ENCODE measurements at places on chromosomes 3 and 15.

GRCh38 chr3:49006408-49007067 lies 653 bp upstream of the WDR6 start:
- no peak for DNase-seq

GRCh38 chr15:64581408-64581761 lies 121.0 kb downstream of the ZNF609 start:
- no peak for DNase-seq

DNA sequence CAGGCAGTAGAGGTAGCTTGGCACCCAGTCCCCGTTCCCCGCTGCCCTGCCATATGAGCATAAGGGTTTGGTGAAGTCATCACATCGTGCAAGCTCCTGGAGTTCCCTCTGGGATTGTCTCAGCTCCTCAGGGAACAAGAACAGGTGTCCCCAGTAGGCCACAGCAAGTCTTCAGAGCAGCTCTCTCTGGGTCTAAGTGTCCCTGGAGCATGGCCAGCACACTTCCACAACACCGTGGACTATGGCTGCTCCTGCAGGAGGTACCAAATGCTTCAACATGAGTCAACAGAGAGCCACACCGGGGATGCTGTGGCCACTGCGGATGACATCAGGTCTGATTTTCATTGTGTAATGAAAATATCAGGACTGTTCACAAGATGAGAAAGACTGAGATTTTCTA lies 23.1 kb downstream of the ABHD6 start:
- no peak for DNase-seq

DNA sequence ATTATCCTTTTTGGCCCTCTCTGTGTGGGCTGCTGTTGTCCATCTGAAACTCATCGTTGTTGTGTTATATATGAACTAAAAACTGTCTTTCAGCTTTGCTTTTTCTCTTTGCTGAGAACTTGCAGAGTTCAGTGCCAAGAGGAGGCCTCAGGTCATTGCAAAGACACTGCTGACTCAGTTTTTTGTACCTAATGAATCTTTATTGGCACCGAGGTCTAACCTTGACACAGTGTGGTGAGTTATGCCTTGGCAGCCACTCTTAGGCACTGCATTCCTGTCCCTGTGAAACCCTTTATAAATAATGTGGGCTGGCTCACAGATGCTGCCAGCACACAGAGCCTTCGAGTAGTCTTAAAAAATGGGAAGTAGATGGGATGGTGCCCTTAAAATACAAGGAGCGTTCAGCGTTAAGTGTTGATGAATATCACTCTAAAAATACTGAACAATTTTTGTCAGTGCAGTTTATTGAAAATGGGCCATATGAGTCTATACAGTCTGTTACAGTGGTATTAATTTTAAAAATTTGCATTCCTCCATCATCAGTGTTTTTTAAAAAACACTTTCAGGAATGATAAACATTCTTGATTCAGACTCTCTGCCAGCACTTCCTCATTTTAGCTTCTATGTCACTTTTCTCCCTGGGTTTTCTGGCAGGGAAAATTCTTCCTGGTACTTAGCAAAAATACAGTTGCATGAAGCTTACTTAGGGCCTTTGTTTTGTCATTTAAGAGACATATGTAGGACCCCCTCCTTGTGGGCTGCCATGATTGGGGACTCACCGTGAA lies 234.1 kb downstream of the CACNA2D3 start:
- peak; percentile 66 for DNase-seq

- no peak for DNase-seq
Measured at GRCh38 chr3:152436707-152437590, 168.2 kb downstream of the MBNL1 start.

DNA sequence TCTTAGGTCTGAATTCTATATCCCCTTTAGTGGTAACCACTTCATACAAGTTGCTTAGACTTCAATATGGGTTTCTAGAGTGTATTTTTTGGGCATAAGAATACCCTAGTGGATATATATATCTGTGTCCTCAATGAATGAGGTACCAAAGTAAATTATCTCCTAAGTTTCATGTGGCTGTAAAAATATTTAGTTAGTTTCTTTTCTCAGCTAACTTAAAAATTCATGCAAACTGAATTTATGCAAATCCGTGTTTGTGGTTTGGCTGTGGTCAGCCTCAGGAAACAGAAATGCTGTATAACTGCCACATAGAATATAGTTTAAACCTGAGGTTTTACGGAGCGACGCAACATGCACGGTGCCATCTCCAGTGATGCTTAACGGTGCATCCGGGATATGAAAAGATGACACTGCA lies 80.3 kb downstream of the PEX5L start:
- no peak for DNase-seq

DNA sequence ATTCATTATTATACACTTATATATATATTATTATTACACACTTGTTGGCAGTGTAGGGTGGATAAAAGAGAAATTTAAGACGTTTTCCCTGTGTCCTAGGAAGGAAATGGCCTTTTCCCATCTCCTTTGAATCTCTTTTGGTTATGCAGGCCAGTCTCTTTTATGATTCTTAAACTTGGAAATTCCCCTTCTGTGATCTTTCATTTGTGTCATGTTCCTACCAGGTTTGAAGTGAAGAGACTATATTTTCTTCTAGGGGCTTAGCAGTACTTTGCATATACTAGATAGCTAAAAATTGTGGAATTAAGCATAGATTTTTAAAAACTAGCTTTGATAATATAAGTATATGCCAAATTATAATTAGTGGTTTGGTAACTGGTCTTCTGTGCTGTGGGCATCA lies 58.5 kb downstream of the BBX start:
- DNase-seq = no peak

GRCh38 chr15:42111924-42112323 lies 17.6 kb upstream of the PLA2G4D start:
- no peak for DNase-seq

DNA sequence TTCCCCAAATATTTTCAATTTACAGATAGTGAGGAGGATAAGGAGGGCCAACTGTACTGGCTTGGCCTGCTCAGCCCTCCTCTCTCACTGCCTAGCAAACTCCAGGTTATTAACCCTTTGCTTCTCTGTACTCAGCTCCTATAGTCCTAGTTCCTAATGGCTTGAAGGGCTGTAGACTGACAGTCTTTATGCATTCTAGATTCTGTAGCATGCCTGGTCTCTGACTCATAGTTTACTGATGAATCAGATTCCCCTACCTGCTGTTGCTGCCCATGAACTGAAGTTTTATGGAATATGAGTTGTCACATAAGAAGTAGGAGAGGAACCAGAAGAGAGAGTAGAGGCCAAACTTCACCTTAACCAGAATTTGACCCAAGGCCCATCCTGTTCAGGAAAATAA lies 27.1 kb upstream of the MAP3K13 start:
- DNase-seq = no peak

- DNase-seq = no peak
Measured at GRCh38 chr15:67543348-67543718, 830 bp downstream of the MAP2K5 start.

GRCh38 chr3:197353867-197354567 lies 55.6 kb upstream of the DLG1 start:
- DNase-seq = no peak

- DNase-seq = no peak
Measured at GRCh38 chr3:11513817-11514135, 129.9 kb downstream of the VGLL4 start.

DNA sequence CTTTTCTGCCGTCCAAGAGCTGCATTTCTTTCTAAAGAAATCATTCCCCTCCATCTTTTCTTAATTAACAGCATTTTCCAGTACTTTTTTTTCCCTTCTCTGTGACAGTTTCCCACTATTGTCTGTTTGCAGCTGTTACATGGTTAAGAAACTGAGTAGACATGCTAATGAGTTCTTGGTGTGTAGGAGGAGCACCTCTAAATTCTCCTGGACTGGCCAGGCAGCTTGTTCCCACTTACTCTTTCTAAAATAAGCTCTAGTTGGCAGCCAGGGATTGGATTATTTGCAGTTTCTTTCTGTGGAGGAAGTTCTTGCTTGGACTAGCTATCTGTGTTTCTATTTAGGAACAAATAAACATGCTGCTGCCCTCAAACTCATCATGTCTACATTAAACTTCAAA lies 235.1 kb upstream of the GAP43 start:
- no peak for DNase-seq

DNA sequence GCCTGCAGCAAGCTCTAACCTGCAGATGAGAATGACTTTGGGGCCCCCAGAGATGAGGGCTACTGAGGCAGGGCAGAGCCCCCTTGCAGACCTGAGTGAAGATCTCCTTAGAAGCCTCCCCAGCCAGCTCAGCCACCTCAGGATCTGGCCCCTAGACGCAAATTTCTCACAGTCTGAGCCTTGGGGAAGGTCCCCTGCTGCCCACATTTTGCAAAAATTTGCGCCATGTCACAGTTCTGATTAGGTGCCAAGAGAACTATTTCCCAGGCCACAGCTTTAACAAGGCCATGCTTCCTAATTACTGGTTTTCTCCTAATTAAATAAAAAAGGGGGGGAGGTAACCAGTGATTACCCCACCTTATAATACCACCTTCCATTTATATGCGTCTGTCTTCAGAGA lies 81.0 kb upstream of the HES1 start:
- no peak for DNase-seq

GRCh38 chr3:47612178-47612577 lies 33.5 kb upstream of the CSPG5 start:
- no peak for DNase-seq

GRCh38 chr3:11146773-11147660 lies 7.3 kb upstream of the HRH1 start:
- no peak for DNase-seq

DNA sequence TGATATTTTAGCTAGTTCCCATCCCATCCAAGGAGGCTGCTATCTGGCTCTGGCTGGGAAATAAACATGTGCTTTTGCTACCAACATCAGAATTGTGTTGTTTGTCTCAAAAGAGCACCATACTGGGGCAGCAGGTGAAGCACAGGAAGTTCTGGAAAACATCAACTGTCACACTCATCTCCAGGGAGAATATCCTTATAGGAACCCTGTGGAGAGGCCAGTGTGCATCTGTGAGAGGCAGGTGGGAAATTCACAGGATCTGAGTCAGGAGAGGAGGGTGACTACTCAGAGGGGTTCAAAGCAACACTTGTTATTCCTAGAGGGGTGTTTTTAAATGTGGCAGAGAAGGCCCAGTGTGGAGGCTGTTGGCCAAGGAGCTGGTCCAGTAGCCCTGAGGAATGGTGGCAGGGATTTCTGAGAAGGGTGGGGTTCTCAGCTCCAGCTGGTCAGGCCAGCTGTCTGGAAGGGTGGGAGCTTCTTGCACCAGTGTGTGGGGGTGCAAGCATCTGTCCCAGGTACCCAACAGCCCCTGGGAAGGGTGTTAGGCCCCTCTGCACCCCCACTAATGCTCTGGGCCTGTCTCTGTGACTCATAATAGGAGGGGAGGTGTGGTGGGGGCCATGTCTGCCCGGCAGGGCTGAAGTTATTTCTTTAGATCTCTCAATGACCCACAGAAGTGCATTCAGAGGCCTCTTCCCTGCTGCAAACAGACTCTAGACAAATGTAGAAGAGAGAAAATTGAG lies 28.7 kb downstream of the RPSA start:
- no peak for DNase-seq

DNA sequence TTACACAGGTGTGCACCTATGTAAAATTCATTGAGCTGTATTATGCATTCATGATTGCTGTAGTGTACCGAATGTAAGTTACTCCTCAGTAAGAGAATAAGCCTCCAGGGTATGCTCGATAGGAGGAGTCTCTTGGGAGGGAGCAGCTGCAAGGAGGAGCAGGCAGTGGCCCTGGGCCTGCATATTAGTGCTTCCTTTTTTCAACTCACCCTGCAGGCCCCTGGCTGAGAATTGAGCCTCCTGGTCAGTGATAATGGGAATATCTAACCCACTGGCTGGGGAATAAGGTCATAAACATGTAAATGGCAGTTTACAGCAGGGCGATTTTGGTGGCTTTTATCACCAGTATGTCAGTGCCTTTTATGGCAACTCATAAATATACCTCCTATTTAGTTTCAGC lies 21.7 kb upstream of the SFMBT1 start:
- no peak for DNase-seq

DNA sequence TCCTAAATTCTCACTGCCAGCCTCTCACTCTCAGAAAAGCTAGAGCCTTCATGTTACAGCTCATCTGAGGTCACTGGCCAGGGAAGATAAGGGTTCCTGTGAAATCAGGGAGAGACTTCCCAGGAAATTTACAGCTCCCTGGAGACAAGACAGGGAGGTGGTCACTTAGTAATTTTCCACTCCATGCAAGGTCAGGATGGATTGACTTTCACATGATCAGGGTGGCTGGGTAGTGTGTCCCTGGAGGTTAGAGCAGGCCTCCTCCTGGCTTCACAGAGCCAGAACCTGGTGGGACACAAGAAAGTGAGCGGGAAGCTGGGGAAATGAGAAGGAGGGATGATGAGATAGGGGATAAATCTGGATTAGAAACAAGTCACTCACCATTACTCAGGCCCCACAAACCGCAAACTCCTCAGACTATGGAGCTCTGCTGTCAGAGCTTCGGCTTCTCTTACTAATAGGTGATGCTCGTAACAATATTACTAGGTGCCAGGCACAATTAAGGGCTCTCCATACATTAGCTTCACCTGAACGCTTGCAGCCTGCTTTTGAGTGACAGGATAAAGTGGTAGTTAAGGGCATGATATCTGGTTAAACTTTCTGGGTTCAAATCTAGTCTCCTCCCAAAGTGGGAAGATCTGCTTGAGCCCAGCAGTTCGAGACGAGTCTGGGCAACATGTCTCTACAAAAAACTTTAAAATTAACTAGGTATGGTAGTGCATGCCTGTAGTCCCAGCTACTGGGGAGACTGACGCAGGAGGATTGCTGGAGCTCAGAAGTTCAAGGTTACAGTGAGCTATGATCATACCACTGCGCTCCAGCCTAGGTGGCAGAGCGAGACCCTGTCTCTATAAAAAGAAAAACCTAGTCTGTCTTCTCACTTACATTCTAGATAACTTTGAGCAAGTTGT lies 24.9 kb downstream of the DUOX2 start:
- DNase-seq = no peak

DNA sequence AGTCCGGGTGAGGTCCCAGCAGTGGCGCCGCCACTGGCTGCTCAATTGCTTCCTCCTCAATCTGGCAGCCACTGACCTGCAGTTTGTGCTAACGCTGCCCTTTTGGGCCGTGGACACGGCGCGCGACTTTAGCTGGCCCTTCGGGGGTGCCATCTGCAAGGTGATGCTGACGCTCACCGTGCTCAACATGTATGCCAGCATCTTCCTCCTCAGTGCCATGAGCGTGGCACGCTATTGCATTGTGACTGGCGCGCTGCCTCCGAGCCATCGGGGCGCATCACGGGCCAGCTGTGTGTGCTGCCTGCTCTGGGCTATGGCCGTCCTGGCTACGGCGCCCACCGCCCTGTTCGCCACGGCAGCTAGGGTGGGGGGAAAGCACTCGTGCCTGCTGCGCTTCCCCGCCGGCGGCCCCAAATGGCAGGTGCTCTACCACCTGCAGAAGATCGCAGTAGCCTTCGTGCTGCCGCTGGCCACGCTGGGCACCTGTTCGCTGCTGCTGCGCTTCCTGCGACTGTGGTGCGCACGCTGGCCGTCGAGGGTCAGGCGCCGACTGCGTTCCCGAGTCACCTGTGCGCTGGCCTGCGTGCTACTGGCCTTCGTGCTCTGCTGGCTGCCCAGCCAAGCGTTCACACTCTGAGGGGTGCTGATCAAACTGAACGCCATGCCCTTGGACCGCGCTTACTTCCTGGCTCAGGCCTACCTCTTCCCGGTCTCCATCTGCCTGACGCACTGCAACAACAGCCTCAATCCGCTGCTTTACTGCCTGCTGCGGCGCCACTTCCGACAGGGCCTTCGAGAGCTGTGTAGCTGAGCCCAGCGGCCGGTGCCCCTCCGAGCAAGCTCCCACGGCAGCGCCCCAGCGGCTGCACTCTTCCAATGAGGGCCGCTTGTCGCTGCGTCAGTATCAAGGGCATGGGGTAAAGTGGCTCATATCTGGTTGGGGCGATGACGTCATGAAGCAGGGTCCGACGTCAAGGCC lies 20.3 kb upstream of the ADAMTS7 start:
- DNase-seq = no peak
